A549 treated with dexamethasone at 1 μM for 4 hours (cell line): ENCODE measurements at places on chromosomes 5 and 9. TPM values are rescaled to one million over a fixed set of nuclear protein-coding genes. Genes with fewer than 3 reads are reported as not detected.

Gene CMYA5
- total RNA-seq: 0.08 to 0.28 TPM (median 0.09 TPM) in 5 replicates

Gene GLRA1
- not detected in 5 replicates for total RNA-seq

Gene MED22
- 19.2 to 29.6 TPM (median 29.4 TPM) in 5 replicates for total RNA-seq

Gene PCDHB8
- 0.15 to 0.41 TPM (median 0.29 TPM) in 5 replicates for total RNA-seq

Gene POU5F2
- total RNA-seq: 0.01 to 0.02 TPM (median 0.01 TPM) in 3 of 5 replicates, not detected in the others
